SIG-M5 (cell line): ENCODE measurements at places on chromosomes 13 and 19.

GRCh38 chr19:7914099-7914498, 531 bp upstream of the TGFBR3L start:
- no peak for DNase-seq

GRCh38 chr13:70098669-70099068, 9.0 kb upstream of the ATXN8OS start:
- DNase-seq: no peak

DNA sequence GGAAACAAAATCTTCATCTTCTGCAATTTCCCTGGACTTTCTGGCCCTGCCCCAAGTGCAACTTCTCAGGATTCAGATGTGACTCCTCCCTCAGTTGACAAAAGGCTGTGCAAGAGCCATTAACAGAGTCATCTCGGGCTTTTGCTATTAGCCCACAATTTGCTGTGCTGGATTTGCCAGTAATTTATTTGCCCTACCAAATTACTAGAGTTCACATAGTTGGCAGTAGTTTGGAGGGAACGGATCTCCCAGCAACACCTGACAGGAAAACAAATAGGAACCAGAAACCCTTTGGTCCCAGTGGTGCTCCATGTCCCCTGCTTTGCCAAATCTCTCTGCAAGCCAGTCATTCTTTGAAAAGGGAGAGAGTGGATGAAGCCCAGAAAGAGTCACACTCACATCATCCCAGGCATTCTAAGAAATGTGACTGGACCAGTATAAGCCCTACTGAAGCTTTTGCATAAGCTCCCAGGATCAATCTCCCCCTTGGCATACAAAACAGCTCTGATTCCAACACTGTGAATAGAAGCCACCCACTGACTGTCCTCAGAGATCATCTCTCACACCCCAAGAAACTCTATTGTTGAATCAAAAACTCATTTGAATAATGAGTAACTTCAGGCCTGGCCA, 350.1 kb upstream of the NBEA start:
- no peak for DNase-seq

DNA sequence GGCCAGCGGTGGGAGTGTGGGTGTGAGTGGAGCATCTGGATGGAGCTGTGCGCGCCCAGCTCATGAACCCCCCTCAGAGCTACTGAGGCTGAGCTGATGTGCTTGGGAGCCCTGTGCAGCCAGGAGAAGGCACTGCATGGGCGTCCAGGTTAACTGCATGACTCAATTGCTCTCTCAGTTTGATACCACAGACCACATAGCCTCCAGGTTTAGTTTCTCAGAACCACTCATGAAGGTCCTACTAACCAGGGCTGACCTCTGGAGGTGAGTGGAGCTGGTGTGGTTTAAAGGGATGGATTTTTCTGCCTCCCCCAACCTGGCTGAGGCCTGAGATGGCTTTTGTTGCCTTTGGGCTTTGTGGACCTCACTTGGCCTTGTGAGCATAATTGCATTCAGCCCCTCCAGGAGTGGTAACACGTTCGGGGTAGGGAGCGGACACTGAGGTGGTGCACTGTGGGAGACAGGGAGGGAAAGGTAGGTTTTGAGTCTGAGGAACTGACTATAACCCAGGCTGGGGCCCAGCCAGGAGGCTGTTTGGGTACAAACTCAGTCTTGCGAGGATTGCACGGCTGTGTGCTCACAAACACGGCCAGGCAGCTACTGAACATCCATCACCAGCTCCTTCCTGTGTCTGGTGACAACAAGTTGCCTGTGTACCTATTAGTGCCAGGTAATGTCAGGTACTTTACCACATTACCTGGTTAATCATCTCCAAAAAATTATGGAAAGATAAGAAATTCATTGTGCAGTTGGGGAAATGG, 97.5 kb downstream of the RGCC start:
- no peak for DNase-seq

DNA sequence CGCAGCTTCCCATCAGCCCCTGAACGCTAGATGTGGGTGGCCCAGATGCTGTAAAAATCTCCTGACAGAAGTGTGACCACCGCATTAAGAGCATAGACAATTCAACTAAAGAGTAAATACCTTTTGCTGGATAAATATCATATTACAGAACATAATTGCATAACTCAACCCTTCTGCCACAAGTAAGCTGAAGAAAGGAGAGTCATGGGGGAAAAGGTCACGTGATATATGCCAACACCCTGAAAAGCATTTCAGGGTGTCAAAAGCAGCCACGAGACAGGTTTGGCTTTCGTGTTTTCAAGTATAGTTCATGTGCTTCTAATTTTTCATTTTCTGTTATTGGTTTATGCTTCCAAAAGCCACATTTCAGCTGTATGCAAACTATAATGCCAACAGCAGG, 71.3 kb downstream of the LHFPL6 start:
- DNase-seq: no peak
